ENCODE measurements at places on chromosomes 12 and 14.

GRCh38 chr14:64877846-64878245 lies 1.9 kb downstream of the SPTB start:
- DNase-seq = no peak

- DNase-seq = no peak
These were observed 230.9 kb upstream of the LRIG3 start for GRCh38 chr12:59151243-59151642.

DNA sequence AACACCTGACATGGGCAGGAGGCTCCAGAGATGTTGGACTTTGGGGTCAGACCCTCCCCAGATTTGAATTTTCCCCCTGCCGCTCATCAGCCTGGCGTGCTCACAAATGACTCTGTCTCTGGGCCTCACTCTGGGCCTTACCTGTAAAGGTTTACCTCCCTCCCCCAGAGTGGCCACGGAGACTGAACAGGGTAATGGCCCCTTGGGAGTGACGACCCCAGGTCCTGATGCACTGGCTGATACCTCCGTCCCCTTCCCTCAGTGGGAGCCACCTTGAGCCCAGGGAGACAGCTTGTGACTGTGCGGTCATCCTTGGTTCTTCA lies 7.0 kb downstream of the SLC25A29 start:
- no peak for DNase-seq

- DNase-seq = no peak
These were observed 28.2 kb upstream of the RNASE1 start for GRCh38 chr14:20830831-20831230.

DNA sequence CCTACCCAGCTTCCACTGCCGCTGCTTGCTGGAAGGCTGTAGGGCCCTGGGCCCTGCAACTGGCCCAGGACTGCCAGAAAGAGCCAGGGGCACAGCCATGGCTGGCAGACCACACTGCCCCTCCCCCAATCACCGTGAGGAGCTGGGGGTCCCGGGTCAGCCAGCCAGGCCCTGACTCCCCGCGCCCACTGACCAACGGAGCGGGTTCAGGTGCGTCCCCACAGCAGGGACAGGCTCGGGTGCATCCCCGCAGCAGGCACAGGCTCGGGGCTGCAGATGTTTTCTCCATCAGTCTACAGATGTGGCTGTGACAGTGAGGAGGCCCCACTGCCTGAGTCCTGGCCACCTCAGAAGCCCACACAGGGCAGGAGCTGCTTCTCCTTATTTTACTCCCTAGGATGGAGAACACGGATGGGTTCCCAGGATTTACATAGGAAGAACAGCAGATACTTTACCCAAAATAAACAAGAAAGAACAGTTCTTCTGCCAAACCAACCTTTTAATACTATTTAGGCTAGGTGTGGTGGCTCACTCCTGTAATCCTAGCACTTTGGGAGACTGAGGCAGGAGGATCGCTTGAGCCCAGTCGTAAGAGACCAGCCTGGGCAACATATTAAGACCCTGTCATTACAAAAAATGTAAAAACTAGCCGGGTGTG lies 61.1 kb downstream of the TESC start:
- DNase-seq = peak; percentile 6

DNA sequence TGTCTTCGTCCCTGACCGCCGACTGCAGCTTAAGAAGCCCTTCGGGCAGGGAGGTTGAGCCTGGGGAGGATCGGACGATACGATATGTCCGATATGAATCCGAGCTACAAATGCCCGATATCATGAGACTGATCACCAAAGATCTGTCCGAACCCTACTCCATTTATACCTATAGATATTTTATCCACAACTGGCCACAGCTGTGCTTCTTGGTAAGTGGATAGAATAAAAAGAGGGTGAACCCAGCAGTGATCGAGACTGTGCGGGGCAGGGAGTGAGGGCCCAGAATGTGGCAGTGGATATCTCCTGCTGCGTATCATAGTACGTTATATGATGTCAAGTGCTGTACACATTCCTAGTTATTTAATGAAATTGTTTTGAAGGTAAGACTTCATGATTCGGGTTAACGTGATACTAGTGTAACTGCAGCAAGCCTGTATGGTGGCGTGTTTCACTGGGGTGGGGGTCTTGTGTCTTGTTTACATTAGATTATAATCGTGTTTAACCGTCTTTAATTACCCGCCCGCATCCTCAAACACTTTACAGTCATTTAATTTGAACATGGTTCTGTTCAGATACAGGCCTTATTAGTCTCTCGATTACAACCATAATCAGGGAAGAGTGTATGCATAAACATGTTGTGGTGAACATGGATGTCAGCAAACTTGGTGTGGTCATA lies 1.3 kb downstream of the NAA30 start:
- no peak for DNase-seq

DNA sequence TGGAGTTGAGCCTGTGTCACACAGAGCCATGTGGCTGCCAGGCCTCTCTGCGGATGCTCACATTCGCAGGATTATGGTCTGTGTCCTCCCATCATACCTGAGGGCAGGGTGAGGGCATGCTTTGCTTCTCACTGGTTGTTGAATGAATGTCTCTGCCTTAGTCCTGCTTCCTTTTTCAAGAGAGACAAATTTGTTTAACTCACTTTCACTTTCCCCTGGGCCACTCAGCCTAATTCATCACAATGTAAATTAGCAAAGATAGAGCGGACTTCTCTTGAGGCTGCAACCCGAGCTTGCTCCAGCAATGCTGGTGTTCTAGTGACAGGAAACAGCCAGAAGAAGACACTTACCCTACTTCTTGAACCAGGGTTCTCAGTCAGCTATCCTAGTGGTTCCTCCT lies 35.5 kb upstream of the PAX9 start:
- DNase-seq = no peak

DNA sequence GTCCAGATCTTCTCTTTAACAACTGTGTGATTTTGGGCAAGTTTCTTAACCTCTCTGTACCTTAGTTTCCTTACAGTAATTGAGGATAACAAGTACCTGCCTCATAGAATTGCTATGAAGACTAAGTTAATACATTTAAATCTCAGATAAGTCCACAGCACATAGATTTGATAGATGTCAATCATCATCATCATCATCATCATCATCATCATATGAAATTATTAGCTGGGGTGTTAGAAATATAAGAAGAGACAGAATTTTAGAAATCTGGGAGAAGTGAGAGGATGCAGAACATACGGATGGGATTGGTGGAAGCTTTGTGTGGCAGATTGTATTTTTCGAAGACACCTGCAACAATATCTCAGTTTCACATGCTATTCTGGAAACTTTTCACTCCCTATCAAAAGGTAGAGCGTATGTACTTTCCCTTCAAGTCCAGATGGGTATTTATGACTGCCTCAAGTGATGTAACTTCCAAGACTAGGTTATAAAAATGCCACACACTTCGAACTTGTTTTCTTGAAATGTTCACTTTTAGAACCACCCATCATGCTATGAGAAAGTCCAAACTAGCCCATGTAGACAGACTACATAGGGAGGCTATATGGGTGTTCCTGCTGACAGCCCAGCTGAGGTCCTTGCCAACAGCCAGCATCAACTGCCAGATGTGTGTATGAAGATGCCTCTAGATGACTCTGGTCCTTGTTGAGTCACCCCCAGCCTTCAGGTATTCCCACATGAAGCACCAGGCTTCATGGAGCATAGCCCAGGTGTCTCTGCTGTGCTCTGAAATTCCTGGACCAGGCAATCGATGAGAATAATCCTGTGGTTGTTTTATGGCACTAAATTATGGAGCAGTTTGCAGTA lies 20.7 kb upstream of the SDR39U1 start:
- DNase-seq = no peak

GRCh38 chr14:50006141-50006540 lies 110.2 kb downstream of the VCPKMT start:
- no peak for DNase-seq

DNA sequence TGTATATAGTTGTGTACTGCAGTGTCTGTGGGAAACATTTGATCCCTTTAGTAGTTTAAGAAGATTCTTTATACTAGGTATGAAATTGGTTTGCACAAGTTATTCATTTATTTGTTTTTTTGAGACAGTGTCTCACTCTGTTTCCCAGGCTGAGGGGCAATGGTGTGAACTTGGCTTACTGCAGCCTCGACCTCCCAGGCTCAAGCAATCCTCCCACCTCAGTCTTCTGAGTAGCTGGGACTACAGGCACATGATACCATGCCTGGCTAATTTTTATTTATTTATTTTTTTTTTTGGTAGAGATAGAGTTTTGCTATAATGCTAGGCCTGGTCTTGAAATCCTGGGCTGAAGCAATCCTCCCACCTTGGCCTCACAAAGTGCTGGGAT lies 209.4 kb downstream of the RASSF9 start:
- DNase-seq = no peak

GRCh38 chr12:101299346-101299745 lies 19.4 kb downstream of the UTP20 start:
- DNase-seq = no peak

- no peak for DNase-seq
These were observed 166.1 kb upstream of the CCND2 start for GRCh38 chr12:4107436-4107878.

DNA sequence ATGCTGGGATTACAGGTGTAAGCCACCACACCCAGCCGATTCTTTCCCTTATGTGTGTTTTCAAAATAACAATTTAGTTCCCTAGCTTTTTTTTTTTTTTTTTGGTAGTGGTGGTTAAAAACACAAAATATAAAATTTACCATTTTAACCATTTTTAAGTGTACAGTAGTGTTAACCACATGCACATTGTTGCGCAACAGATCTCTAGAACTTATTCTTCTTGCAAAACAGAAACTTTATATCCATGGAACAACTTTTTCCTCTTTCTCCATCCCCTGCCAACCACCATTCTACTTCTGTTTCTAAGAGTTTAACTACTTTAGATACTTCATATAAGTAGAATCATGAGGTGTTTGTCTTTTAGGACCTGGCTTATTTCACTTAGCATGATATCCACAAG lies 1.1 kb upstream of the NDUFA12 start:
- DNase-seq = no peak

- DNase-seq = no peak
These were observed 10.3 kb downstream of the SLC6A12 start for GRCh38 chr12:203462-204260.

- DNase-seq = no peak
These were observed 10.0 kb downstream of the MARK3 start for GRCh38 chr14:103395244-103395643.

- peak; percentile 25 for DNase-seq
These were observed 349.1 kb downstream of the DPF3 start for GRCh38 chr14:72544615-72545387.

DNA sequence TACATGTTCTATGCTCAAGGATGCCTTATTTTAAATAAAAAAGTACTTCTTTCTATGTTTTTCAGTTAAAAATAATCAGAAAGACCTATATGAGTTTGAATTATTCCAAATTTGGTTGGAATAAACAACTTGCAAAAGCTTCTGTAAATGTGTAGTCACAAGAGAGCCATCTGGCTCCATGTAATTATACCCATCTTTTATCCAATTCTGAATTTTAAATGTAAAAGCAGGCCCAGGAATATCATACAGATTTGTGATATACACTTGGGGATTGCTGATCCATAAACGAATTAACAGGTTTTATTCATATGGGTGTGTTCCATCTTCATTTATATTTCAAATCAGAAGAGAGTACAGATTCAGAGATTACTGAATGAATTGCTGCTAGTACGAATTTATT lies 329.2 kb upstream of the LRFN5 start:
- DNase-seq = no peak

GRCh38 chr14:43019826-43020225 lies 1413.2 kb downstream of the LRFN5 start:
- DNase-seq = no peak

- DNase-seq = no peak
These were observed 96.5 kb upstream of the VASH1 start for GRCh38 chr14:76664790-76665189.

GRCh38 chr14:36256126-36256801 lies 64.2 kb downstream of the MBIP start:
- peak; percentile 85 for DNase-seq

DNA sequence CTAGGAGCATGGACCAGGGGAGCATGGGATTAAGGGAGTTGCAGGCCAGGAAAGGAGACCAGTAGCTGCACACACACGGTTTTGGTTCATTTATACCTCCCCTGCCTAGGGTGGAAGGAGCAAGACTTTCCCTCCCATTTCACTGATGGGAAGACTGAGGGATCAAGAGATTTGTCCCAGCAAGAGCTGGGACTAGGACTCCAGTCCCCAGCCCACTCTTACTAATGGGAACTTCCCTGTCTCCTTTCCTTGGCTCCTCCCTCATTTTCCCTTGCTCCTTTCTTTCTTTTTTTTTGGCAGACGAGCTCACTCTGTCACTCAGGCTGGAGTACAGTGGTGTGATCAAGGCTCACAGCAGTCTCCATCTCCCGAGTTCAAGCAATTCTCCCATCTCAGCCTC lies 13.0 kb downstream of the SCNN1A start:
- no peak for DNase-seq

DNA sequence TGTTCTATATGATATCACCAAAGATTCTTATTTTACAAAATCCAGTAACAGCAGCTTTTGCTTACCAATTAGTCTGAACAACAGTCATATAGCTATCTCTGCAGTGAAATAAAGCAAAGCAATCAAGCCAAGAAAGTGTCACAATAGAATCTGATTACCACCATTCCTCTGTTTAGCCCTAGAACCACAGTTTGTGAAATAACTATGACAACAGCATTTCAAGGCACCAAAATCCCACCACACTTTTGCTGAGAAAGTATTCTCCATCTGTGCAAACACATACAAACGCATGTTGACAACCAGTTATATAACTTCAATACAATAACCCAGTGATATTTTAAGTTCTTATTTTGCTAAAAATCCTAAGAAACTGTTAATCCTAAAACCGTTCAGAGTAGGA lies 7.4 kb downstream of the PPP1R13B start:
- DNase-seq = no peak

GRCh38 chr12:123900871-123901376 lies 71.7 kb downstream of the CCDC92 start:
- DNase-seq = no peak

- DNase-seq = no peak
These were observed 240.2 kb downstream of the BCAT1 start for GRCh38 chr12:24708718-24709117.

GRCh38 chr14:50047274-50047676 lies 69.1 kb downstream of the VCPKMT start:
- no peak for DNase-seq

DNA sequence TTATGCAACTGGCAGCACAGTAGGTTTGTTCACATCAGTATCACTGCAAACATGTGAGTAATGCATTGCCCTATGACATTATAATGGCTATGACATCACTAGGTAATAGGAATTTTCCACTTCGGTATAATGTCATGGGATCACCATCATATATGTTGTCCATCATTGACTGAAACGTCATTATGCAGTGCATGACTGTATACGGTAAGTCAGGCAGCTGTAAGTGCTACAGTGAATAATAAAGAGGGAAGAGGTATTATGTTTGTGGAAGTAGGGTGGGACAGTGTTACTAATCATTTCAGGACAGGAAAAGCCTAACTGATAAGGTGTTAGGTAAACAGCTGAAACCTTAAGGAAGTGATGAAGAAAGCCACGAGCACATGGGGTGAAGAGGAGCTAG lies 68.1 kb downstream of the ANO4 start:
- no peak for DNase-seq

- peak; percentile 81 for DNase-seq
These were observed 1.2 kb downstream of the DYRK2 start for GRCh38 chr12:67649570-67650387.
